ENCODE measurements at places on chromosomes 2 and 18. TPM values are rescaled to one million over a fixed set of nuclear protein-coding genes. Genes with fewer than 3 reads are reported as not detected.

Gene CHMP1B
- 49.1 TPM for polyA plus RNA-seq

Gene COL3A1
- polyA plus RNA-seq = not detected

Gene ANKRD23
- 1.3 TPM for polyA plus RNA-seq

Gene NIFK
- 72.4 TPM for polyA plus RNA-seq

Gene MERTK
- polyA plus RNA-seq = 0.33 TPM

Gene GTF2A1L
- not detected for polyA plus RNA-seq

Gene PFN4
- polyA plus RNA-seq = not detected

Gene CD207
- not detected for polyA plus RNA-seq

Gene ABCG5
- polyA plus RNA-seq = not detected

Gene ALLC
- not detected for polyA plus RNA-seq

Gene AGXT
- polyA plus RNA-seq = not detected

Gene DSC3
- polyA plus RNA-seq = not detected

Gene NPHP1
- 2.1 TPM for polyA plus RNA-seq

Gene ST6GAL2
- not detected for polyA plus RNA-seq

Gene LBX2
- polyA plus RNA-seq = not detected

Gene CFAP53
- not detected for polyA plus RNA-seq

Gene CBLN2
- not detected for polyA plus RNA-seq

Gene GALNT5
- not detected for polyA plus RNA-seq
